ENCODE measurements at places on chromosomes 7 and 10. TPM values are rescaled to one million over a fixed set of nuclear protein-coding genes. Genes with fewer than 3 reads are reported as not detected.

CCDC172 gene
- total RNA-seq = not detected

DNA sequence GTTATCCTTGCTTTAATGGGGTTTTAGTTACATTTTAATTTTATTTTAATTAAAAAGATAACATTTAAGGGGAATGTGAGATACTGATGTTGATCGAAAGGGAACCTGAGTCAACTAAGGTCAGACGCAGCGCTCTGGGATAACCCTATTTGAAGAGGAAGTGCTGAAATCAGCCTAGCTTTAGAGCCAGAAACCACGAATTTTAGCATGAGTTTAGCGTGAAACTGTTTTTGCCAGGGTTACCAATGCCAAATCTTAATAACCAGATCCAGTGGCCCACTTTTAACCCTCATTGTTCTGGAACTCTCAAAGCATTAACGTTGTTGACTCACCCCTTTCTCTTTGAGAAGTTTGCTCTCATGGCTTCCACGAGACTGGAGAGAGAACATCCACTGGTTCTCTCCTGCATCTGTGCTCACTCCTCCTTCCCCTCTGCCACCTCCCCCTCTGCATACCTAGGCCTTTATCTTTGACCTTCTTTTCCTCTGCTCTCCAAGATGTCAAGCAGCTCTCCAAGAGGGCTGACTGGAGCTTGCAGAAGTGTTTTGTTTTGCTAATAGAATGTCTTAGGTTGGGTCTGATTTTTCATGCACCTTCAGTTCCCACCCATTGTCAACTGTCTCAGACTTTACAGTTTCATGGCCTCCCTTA lies 198.3 kb upstream of the CELF2 start:
- no peaks in the 10 kb centered on the region for H3K27me3 ChIP-seq
- no peaks in the 10 kb centered on the region for H3K36me3 ChIP-seq
- no peaks in the 10 kb centered on the region for H3K4me1 ChIP-seq
- no peak overlapping the region for H3K27ac ChIP-seq
- no peak overlapping the region for H3K4me3 ChIP-seq
- DNase-seq = no peak

PLEKHS1 gene
- total RNA-seq = not detected

GRCh38 chr10:49309691-49310411 lies 10.9 kb downstream of the C10orf71 start:
- H3K27ac ChIP-seq = peak overlapping the region; percentile 73
- H3K36me3 ChIP-seq = no peaks in the 10 kb centered on the region
- peak; percentile 77 for DNase-seq
- H3K4me1 ChIP-seq = no peaks in the 10 kb centered on the region

OR2A1 gene
- total RNA-seq = 0.56 TPM

FANK1 gene
- total RNA-seq = 0.94 TPM

DNA sequence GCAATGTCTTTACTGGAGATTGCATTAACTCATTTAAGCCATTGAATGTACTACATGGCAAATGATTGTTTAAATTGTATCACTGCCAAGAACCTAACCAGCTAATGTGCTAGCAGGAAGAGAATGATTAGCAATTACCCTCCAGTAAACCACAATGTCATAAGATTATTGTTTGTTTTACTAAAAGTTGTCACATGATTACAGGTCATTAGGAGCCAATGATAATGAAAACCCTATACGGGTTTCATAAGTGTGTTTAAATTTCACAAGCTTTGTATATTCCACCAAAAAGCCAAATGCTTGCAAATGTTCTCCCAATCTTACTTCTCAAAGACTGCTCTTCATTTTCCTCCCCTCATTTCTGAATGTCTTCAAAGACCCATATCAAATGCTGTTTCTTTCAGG lies 76.5 kb upstream of the PPP1R3C start:
- no peak overlapping the region for H3K4me3 ChIP-seq
- no peak overlapping the region for H3K27ac ChIP-seq
- H3K27me3 ChIP-seq = no peaks in the 10 kb centered on the region
- H3K4me1 ChIP-seq = no peaks in the 10 kb centered on the region

GRCh38 chr10:68828833-68829232 lies 1.5 kb downstream of the STOX1 start:
- no peak overlapping the region for H3K27ac ChIP-seq
- H3K4me3 ChIP-seq = no peak overlapping the region
- no peaks in the 10 kb centered on the region for H3K36me3 ChIP-seq
- peaks cover 16% of the 10 kb centered on the region for H3K27me3 ChIP-seq

H2BK1 gene
- total RNA-seq = not detected

DNA sequence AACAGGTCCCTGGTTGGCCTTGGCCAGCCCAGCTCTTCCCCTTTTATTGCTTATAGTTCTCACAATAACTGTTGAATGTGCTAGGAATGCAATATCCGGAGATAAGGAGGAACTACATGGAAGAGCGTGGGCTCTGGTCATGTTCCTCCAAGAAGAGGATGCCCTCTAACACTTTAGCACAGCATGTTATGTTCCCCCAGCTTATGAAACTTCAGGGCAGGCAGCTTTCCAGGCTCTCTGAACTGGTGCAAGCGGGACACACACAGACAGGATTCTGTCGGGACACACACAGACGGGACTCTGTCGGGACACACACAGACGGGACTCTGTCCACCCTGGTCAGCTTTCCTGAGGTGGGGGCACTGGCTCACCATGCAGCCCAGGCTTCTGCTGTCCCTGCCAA lies 141.6 kb downstream of the PKD1L1 start:
- H3K27me3 ChIP-seq = no peaks in the 10 kb centered on the region
- no peak for DNase-seq
- H3K27ac ChIP-seq = no peak overlapping the region
- peaks cover 31% of the 10 kb centered on the region for H3K4me1 ChIP-seq
- H3K36me3 ChIP-seq = no peaks in the 10 kb centered on the region

DNA sequence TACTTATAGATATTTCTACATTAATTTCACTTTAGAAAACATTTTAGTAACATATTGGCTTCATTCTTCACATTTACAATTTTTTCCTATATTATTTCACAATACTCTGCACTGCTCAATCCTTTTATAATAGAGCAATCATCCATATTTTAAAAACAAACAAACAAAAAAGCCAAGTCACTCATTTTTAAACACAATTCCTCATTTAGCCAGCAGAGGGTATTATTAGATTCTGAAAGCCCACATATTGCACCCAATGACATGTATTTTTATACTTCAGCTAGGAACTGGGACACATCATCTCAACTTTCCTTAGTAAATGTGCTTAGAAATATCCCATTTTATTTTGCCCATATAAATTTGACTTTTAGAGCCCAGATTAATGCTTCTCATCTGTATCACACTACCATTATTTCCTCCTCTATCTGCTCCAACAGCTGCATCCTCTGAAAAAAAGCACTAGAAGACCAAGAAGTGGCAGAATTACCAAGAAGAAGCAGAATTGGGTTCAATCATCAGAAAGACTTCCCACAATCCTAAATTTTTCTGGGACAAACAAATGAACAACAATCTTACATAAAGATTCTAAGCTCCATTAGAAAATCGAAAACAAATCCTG lies 29.5 kb downstream of the CTNNA3 start:
- no peaks in the 10 kb centered on the region for H3K4me1 ChIP-seq
- H3K4me3 ChIP-seq = no peak overlapping the region
- no peak for DNase-seq

TMEM270 gene
- total RNA-seq = not detected

SLC26A5 gene
- 0.68 TPM for total RNA-seq
